ENCODE measurements at places on chromosomes 11 and 22. TPM values are rescaled to one million over a fixed set of nuclear protein-coding genes. Genes with fewer than 3 reads are reported as not detected.
A peak's percentile ranks its signal among the peaks of the same experiment; 100 is the strongest.

DNA sequence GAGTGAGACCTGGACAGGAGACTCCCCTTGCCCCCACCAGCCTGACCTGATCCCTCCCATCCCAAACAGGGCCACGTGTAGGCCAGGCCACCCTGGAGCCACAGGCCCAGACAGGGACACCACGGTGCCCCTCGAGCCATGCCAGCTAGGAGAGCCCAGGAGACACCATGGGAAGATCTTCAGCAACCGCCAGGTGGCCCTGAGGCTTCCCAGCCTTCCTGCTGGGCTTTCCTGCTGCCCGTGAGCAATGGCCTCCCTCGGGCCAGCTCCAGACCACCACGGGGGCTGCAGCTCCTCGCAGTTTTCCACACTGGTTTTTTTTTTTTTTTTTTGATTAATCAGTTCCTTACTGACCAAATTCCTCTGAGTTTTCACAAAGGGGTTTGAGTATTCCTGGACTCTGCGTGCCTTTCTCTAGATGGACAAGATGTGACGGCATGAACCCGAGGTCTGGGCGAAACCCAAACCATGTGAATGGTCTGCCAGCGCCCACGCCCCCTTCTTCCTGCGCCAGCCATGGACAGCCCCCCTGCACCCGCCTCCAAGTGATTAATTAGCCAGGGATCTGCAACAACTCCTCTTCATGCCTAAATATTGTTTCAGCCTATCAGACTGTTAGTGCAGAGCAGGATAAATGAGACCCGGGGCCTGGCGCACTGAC, 40.9 kb downstream of the TBX1 start:
- no peak for DNase-seq

- DNase-seq: no peak
Measured at GRCh38 chr11:60208146-60208895, 25.4 kb upstream of the MS4A6A start.

- DNase-seq: no peak
Measured at GRCh38 chr22:22932512-22932941, 44.9 kb downstream of the IGLL5 start.

DNA sequence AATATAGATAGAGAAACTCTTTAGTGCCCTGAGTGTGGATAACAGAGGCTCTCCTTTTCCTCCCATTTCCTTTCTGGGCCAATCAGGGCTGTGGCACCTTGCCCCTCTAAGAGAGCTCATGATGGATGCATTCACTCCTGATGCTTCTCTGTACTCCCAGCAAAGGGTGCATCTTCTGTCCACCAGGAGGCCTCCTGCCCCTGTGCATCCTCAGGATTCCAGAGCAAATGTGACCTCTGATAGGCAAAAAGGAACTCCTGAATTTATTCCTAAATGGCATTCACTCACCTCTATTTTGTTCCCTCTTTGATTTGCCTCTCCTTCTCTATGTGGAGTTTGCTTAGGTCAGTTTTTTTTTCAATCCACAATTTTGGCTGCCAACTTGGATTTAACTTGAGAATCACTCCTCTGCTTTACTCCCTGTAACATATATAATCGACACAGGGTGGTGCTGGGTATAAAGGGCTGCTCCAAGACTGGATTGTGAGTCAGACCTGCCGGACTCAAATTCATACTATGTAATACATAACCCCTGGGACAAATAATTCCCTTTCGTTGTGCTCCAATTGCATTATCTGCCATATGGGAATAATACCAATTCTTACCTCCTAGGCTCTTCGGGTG, 1.1 kb upstream of the MRGPRX4 start:
- DNase-seq: peak; percentile 3

DNA sequence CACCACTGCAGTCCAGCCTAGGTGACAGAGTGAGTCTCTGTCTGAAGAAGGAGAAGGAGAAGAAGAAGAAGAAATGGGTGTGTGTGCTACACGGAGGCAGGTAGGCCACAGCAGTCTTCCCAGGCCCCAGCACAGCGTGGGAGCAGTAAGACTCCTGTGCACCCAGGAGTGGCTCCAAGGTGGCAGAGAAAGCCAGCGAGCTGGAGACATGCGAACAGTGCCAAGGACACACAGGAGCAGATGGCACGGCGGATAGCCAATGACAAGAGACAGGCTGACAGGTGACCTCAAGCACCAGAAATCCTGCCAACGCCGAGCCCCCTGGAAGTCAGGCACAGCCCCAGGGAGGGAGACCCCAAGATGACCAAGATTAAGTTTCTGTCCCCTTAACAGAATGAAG, 9.0 kb upstream of the SCGB1A1 start:
- DNase-seq: no peak

Gene CLCF1
- 7.0 TPM for polyA plus RNA-seq

Gene VEGFB
- polyA plus RNA-seq: 87.6 TPM
